ENCODE measurements at places on chromosomes 1 and 21. TPM values are rescaled to one million over a fixed set of nuclear protein-coding genes. Genes with fewer than 3 reads are reported as not detected.

The SLC50A1 gene
- 30.3 TPM for total RNA-seq

The CNKSR1 gene
- 0.26 TPM for total RNA-seq

The COL16A1 gene
- total RNA-seq = 4.5 TPM

The EXO5 gene
- total RNA-seq = 4.3 TPM

The HCRTR1 gene
- total RNA-seq = not detected

The KRTCAP2 gene
- 240 TPM for total RNA-seq

The CD247 gene
- 0.42 TPM for total RNA-seq

The DCLRE1B gene
- total RNA-seq = 8.9 TPM

The MAN1C1 gene
- total RNA-seq = 0.37 TPM

The OXCT2 gene
- 0.25 TPM for total RNA-seq

The ST3GAL3 gene
- total RNA-seq = 2.9 TPM

The SERTAD4 gene
- 0.59 TPM for total RNA-seq

The SLC44A5 gene
- not detected for total RNA-seq

The RABGAP1L gene
- total RNA-seq = 5.5 TPM

The INKA2 gene
- total RNA-seq = 2.5 TPM

The LHX8 gene
- total RNA-seq = 1.2 TPM

The NFASC gene
- total RNA-seq = 1.9 TPM

The C1QA gene
- not detected for total RNA-seq

The SYT14 gene
- total RNA-seq = not detected

The SPRR1B gene
- total RNA-seq = not detected

The ARHGEF11 gene
- total RNA-seq = 15.3 TPM

The PYCR2 gene
- 61.6 TPM for total RNA-seq

The BEND5 gene
- not detected for total RNA-seq

The WDR47 gene
- total RNA-seq = 8.4 TPM

The PCP4 gene
- not detected for total RNA-seq

The ESRRG gene
- not detected for total RNA-seq

The FCRL1 gene
- total RNA-seq = not detected

The AKNAD1 gene
- total RNA-seq = 1.2 TPM

The EFNA3 gene
- total RNA-seq = 6.2 TPM

The LRRC53 gene
- not detected for total RNA-seq

The TNFRSF4 gene
- not detected for total RNA-seq

The KCNAB2 gene
- total RNA-seq = 7.3 TPM

The LDLRAD2 gene
- not detected for total RNA-seq

The LCE6A gene
- total RNA-seq = not detected

The AMY2A gene
- total RNA-seq = not detected
